ENCODE measurements at places on chromosomes 3 and 15. TPM values are rescaled to one million over a fixed set of nuclear protein-coding genes. Genes with fewer than 3 reads are reported as not detected.

TMEM207 gene
- total RNA-seq, result not detected

DNA sequence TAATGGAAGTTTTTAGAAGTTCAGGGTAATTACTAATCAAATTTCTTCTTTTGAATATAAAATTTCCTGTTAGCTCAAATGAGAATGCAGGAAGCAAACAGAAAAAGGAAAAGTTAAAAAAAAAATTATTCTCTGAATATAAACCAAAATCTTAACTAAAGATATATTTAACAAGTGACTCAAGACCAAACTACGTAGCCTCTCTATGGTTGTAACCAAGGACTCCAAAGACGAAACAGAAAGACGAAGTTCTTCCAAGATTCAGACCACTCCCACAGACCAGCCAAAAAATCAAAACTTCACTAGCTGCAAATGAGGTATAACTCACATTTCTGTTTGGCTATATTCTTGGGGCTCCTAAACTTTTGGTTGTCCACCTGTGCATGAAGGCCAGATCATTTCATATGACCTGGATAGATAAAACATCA is 846.5 kb upstream of the ALCAM start:
- no peak for DNase-seq

DNA sequence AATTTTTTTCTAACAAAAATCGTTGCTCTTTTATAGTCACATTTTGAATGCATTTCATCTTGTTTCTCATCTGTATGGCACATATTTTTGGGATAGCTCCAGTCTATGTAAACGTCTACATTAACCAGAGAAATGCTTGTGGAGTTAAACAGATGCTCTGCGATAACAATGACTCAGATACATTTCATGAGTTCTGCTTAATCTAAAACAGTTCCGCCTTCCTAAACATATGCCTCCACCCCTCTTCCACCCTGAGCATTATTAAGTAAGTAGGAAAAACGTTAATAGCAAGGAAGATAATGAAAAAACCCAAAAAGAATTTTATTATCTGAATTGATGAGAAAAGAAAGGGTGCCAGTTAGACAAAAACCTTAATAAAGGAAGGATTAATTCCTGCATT is 396.1 kb downstream of the TUSC7 start:
- DNase-seq, result no peak

XXYLT1 gene
- total RNA-seq, result 78.1 TPM

CGNL1 gene
- 27.1 TPM for total RNA-seq

GRCh38 chr3:197501879-197502620 is 53.7 kb downstream of the BDH1 start:
- peak; percentile 64 for DNase-seq

TTC21A gene
- 7.8 TPM for total RNA-seq

TIMP4 gene
- 0.40 TPM for total RNA-seq

SLC9C1 gene
- total RNA-seq, result 0.09 TPM

DNA sequence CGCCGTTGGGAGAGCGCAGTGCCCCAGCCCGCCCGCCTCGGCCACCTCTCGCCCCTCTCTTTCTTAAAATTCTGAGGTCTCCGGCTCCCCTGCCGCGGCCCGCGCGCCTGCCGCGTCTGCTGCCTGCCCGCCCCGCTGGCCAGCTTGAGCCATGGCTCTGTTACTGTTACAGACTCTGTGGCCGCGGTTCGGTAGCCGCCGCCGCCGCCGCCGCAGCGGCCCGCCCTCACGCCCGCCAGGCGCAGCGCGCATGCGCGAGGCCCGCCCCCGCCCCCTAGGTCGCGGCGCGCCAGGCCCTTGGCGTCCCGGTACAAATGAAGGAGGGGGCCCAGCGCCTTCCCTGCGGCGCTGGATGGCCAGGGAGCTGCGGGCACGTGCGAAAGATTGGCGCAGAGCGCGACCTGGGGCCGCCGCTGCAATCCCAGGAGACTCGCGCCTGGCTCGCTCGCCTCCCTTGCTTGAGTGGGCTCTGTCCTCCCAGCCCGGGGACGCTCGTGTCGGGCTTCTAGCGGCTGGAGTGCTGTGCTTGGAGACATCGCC is at the start of gene ONECUT1:
Gene ONECUT1, minus strand, starts transcription at position 168 of the 540 bp plus-strand sequence. CDS start 452 bp downstream, outside the sequence.
- peak; percentile 44 for DNase-seq

GRCh38 chr3:188236271-188236670 is 82.3 kb downstream of the LPP start:
- no peak for DNase-seq

PRR23B gene
- not detected for total RNA-seq

DNA sequence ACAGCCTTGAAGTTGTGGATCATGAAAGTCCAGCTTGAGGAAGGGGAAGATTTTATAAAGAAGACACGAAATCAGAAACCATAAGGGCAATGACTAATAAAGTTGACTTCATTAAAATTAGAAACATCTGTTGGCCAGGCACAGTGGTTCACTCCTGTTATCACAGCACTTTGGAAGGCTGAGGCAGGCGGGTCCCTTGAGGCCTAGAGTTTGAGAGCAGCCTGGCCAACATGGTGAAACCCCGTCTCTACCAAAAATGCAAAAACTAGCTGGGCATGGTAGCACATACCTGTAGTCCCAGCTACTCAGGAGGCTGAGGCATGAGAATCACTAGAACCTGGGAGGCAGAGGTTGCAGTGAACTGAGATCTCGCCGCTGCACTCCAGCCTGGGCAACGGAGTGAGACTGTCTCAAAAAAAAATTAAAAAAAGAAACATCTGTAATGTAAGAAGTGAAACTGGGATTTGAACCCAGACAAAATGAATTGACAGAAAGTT is 7.9 kb upstream of the UBXN7 start:
- no peak for DNase-seq

- no peak for DNase-seq
Measured at GRCh38 chr3:12957339-12957738, 115.9 kb downstream of the IQSEC1 start.

GRCh38 chr3:141336672-141337522 is 31.4 kb upstream of the ZBTB38 start:
- DNase-seq, result no peak

GOLGA8R gene
- total RNA-seq, result 2.2 TPM

SPATA12 gene
- total RNA-seq, result 0.14 TPM

ECE2 gene
- total RNA-seq, result not detected

- no peak for DNase-seq
Measured at GRCh38 chr3:17339132-17339575, 403.3 kb downstream of the TBC1D5 start.

DNA sequence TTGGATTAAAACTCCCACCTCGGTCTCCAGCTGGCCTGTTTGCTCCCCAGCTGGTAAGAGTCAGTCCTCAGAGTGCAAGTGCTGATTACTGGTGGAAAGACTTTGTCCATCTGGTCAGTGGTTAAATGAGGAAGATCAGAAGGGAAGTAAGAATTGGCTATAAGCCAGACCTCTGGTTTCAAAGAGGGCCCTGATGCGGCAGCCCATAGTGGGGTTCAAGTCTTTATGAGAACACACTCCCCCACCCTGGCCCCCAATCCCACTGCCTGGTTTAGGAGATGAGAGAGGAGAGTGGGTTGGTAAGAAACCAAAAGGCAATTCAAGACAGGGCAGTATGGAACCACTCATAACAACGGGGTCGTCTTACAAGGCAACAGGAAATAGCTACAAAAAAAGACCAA is 65.0 kb downstream of the FRMD4B start:
- no peak for DNase-seq

DNA sequence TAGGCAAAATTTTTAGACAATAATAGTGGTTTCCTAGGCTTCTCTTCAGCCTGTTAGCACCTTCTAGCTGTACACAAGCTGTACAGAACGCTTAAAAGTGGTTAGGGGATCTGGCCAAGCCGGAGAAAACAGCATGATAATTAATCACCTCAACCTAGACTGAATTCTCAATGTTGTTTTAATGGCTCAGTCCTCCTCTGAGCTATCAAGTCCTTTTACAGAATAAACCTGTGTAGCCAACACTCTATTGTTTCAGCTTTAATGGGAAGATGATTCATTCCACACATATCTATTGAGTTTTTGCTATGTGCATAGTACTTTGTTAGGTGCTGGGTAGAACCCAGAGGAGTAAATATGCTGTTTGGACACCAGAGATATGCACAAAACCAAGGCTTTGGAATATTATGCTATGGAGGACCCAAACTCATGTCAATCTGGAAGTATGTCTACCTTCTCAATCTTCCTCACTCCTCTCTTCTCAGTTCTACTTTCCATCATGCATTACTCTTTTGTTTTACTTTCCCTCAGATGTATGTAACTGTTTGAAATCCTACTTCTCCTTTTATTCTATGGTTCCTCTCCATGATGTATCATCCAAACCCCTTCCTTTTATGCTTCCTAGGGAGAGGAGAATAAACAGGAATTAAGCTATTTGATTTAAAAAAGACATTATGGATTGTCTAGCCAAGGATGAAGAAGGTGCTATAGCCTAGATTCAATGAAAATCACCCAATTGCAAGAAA is 27.6 kb upstream of the UBE2E2 start:
- DNase-seq, result peak; percentile 65

DNA sequence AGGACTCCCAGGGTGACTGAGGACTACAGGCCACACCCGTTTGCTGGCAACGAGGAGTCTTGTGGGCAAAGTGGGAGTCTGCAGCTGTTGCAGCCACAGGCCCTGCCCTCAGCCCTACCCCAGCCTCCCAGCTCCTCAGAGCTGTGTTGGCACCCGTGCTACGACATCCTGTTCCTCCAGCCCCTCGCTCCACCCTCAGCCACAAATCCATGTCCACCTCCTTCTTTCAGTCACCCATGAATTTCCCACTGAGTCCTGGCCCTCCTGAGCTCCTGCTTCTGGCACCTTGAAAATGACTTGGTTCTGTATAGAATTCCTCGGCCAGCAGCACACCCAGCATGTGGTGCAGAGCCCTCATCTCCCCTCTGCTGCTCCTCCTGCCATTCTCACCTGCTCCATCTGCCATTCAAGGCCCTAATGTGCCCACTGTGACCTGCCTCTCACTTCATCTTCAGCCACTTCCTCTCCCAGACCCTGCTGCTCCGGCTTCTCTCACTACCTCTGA is 20.9 kb upstream of the VILL start:
- DNase-seq, result no peak

DNA sequence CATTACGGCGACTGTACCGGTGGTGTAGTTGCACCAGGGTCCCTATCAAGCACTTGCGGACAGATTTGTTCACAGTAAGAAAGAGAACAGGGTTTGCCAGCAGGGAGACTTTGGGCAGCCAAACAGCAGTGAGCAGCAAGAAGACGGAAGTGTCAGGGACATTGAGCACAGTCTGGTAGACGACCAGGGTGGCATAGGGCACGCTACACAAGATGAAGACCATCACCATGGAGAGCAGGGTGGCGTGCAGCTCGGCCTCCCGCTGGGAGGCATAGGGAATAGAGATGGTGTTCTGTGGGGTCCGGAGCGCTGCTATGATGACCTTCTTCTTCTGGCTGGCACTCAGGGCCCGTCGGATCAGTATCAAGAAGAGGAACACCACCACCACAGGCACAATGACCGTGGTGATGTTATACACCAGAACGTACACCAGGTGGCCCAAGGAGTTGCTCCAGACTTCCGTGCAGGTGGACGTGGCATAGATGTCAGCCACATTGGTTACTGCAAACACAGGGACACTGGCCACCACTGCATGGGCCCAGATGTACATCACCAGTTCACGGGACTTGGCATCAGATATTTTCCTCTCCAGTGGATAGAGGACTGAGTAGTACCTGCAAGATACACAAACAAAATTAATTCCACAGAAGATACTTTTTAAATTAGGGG is 19.1 kb upstream of the FSIP1 start:
- peak; percentile 14 for DNase-seq

DNA sequence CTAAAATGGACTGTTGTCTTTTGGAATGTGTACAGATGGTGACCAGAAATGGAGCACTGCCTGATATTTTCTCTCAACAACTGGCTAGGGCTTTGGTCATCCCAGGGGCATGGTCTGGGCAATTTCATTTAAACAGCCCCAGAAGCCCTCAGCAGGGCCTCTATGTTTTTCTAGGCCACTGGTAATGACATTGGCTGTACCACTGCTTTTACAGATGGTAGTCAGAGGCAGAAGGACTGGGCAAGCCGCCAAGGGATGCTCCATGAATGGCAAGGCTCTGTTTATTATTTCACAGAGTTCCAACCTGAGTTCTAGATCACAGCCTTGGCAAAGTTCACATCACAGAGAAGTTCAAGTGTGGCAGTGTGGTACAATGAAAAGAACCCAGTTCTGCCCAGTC is 37.0 kb upstream of the LMCD1 start:
- no peak for DNase-seq

- peak; percentile 46 for DNase-seq
Measured at GRCh38 chr15:85793641-85794597, 806 bp downstream of the KLHL25 start.

DNA sequence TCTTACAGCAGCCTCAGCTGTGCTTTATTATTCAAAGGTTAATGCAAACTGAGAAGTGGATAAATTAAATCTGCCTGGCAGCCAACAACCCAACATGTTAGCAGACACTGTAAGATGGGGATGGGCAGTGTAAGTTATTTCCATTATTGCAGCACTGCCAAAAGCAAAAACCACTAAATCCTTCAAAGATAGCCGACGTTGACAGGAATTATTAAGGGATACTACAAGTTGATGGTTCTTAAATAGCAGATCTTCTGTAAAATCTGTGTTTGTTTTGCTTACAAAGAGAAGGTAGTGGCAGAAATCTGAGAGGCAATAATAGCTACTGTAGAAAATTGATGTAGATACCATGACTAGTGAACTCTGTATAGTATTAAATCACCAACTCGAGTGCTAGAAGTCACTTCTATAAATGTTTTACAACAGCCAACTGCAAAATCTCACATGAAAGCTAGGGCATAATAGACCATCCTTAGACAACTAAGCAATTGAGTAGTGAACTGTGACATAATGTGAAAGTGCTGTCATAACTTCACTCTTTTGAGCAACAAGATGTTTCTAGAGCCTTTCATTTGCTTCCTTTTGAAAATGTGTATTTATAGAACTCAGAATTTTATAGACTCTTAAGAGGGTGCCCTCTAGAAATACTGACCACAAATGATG is 278.6 kb downstream of the UBE2E2 start:
- DNase-seq, result no peak

GRCh38 chr3:31288641-31289100 is 244.1 kb upstream of the STT3B start:
- DNase-seq, result peak; percentile 86

GRCh38 chr15:90743407-90743806 is 26.3 kb downstream of the BLM start:
- DNase-seq, result no peak

- DNase-seq, result peak; percentile 23
Measured at GRCh38 chr3:171095063-171095462, 68.5 kb upstream of the SLC2A2 start.

CCDC71 gene
- total RNA-seq, result 23.5 TPM

ONECUT1 gene
- total RNA-seq, result not detected

- no peak for DNase-seq
Measured at GRCh38 chr3:120846073-120846472, 61.9 kb upstream of the STXBP5L start.

MYZAP gene
- total RNA-seq, result 8.1 TPM

DNA sequence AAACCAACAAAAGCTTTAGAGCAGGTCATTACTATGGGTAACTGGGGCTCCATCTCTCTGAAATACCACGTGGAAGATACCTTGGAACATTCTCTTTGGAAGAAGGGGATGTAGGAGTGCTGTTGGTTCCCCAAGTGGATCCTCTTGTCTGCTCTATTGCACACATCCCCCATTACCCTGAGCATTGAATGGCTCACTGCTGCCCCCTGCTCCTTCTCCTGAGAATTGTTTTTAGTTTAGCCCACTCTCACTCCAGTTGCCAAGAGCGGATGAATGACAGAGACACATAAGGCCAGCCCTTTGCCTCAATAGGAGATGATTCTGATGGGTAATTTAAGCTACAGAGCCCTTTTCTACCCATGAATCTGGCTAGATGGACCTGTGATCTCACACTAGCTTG is 135.6 kb upstream of the SUCLG2 start:
- DNase-seq, result peak; percentile 68
